Activated naive CD8-positive, alpha-beta T cell treated with anti-CD3 and anti-CD28 coated beads, Interleukin-2, amount 50 U/mL, for 24 hours (primary cell): ENCODE measurements at places on chromosomes 1 and 21.

GRCh38 chr1:12549460-12550349 is 68.3 kb downstream of the DHRS3 start:
- DNase-seq, result peak; percentile 30

- no peak for DNase-seq
These were observed 16.1 kb downstream of the MAB21L3 start for GRCh38 chr1:116127123-116127847.

- no peak for DNase-seq
These were observed 11.3 kb downstream of the CRABP2 start for GRCh38 chr1:156693848-156694689.

DNA sequence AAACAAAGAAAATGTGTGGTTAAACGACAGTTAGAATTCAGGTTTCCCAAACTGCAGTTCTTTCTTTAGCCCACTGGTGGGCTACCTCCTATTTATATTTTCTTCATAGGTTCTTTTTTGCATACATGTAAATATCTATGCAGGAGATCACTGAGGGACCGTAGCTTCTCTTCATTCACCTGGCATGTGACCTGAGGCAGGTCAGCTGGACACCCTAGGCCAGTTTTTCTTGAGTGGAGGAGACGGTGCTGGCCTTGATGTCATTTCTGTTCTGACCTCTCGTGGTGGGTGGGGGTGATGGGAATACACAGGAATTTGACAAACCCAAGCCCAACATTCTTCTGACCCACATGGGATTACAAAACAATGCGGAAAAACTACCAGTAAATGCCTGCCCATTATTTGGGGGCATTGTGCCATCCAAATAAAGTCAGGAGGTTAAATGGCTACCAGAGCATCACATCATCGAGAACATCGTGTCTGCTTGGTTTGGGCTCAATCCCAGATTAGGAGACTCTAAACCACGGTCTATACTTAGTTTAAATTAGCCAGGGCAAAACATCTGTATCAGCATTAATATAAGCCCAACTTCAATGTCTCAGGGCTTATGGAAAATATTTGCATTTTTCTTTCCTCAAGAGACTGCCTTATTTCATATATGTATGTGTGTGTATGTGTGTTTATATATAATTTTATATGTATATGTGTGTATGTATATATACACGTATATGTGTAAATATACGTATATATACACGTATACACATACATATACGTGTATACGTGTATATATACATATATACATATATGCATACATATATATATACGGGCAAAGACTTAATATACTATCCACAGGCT is 7.4 kb upstream of the IRF2BP2 start:
- DNase-seq, result no peak

- DNase-seq, result no peak
These were observed 161.5 kb upstream of the C1orf174 start for GRCh38 chr1:4061521-4062031.

- no peak for DNase-seq
These were observed 206.5 kb downstream of the NRIP1 start for GRCh38 chr21:14858311-14858710.

DNA sequence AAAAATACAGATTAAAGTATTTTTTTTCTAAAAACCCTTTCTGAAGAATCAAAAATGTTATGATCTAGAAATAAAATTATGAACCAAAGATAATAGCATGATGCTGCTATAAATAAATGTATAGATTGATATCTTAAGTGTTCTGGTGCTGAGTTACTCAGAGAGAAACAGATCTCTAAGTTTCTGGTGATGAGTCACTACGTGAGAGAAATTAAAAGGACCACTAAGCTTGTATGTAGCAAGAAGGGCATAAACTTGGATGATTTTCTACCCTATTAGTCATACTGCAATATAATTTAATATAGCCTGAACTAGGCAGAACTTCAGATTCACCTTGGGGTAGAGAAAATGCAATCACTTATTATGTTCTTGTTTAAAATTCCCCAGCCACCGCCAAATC is 514.8 kb downstream of the AMY1C start:
- no peak for DNase-seq

GRCh38 chr21:34105947-34106541 is 32.7 kb downstream of the MRPS6 start:
- DNase-seq, result no peak

- DNase-seq, result no peak
These were observed 1010.3 kb downstream of the AMY1C start for GRCh38 chr1:104760017-104760416.

DNA sequence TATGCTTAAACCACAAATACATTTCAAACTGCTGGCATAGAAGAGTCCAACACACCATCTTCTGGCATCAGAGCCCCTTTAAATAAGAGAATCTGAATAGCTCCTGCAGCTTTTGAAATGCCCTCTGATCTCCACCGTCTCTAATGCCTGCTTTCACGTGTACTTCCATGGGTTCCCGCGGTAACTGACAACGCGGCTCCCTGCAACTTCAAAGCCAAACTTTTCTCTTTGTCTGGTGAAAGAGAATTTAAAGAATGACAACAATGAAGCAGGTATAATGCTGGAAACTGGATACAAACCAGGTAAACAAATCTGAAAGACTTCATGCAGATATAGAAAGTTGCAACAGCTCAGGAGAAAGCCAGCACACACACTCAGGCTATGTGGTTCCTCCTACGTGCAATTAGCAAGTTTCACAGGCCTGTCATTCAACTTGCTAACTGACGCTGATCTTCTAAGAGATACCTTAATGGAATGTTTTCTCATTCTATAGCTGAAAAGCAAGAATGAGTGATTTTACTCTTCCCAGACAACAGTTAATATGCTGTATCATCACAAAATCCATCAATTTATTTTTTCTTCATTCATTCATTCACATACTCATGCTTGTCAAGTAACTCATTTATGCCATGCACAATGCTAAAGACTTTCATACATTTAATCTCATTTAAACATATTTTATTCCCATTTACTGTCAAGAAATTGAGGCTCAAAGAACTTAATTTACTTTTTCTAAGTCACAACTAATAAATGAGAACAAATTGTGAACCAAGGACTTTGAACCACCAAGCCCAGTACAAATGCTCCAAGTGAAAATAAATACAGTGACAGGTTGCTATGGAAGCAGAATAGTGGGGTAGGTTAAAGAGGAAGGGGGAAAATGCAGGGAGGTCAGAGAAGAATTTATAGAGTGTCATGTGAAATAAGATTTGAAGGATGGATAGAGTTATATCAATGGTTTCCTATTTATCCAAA is 202.7 kb upstream of the SNX7 start:
- DNase-seq, result no peak

DNA sequence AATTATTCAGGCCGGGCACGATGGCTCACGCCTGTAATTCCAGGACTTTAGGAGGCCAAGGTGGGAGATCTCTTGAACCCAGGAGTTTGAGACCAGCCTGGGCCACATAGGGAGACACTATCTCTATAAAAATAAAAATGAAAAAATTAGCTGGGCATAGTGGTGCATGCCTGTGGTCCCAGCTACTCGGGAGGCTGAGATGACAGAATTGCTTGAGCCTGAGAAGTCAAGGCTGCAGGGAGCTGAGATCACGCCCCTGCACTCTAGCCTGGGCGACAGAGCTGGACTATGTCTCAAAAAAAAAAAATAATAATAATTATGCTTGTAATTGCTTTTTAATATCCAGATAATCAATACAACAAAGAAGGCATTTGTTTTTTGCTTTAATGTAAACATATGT is 91.3 kb downstream of the RIPK4 start:
- no peak for DNase-seq

DNA sequence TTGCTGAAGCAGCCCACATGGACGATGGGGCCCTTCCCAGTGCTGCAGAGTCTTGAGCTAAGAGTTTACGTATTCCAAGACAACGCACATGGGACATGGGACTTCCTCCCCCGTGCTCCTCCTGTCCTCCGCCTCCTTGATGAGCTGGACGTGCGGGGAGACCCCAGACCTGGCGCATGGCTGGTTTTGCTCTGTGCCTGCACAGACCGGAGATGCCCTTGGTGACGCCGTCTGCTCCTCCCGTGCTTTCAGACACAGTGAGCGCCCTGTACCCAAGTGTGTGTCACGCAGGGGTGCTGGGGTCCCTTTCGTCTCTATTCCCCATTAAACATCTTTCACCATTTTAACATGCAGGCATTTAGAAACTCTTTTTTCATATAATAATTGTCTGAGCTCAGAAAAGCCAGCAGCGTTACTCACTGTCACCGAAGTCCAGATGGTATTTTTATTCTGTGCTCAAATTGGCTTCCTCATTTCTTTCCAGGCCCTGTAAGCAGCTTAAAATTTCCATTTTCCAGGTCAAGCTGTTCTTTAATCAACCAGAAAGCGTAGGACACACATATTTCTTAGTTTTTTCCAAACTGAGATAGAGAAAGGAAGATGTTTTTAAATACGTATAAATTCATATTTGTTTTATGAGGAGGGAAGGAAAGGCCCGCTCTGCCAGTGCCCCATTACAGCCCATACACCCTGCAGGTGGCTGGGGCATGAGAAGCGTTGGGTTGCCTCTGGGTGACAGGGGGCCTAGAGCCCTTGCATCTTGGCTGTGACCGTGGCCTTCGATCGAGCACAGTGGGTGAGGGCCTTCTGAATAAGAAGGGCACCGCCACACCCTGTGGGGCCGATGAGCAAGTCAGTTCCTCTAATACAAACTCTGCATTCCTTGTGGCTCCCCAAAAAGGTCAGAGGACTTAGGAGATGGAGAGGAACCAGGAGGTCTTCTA is 17.9 kb upstream of the ZBTB21 start:
- DNase-seq, result no peak

GRCh38 chr1:72186733-72187307 is 95.5 kb downstream of the NEGR1 start:
- no peak for DNase-seq

- no peak for DNase-seq
These were observed 500 bp upstream of the DOCK7 start for GRCh38 chr1:62688687-62689085.

DNA sequence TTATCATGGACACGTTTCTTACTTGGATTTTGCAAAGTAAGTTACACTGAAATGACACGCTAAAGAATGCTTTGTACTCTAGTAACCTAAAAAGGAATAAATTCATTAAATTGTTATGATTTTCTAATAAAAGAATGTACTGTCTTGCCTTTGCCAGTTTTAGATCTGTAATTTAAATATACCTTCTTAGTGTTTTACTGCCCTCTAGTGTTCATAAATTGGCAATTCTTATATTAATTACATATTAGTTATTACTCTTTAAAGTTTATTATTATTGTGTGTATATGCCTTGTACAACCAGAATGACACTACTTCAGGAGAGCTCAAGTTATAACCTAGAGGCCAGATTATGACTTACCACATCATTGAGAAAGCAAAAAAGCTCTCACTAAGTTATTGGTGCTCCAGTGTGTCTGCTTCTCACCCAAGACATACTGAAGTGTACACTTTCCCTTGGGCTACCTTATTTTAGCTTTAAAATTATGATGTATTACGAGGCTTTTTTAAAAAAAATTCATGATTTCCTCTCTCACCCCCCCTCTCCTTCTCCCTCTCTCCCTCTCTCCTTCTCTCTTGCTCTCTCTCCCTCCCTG is 169.9 kb downstream of the HS2ST1 start:
- DNase-seq, result no peak

DNA sequence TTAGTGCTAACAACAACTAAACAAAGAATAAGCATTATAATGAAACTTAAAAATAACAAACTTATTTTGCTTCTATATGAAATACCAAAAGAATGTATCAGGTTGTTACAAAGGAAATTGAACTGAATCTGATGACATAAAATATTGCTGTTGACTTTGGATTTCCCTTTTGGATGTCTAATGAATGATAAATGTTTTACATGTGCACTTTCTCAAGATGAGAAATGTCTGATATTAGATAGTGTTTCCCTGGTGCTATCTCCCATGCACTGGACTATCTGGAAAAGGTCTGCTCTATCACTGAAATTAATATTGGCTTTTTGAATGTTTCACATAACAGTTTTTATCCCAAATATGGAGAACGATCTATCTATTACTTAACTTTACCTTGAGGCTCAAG is 179.9 kb downstream of the HMCN1 start:
- no peak for DNase-seq

DNA sequence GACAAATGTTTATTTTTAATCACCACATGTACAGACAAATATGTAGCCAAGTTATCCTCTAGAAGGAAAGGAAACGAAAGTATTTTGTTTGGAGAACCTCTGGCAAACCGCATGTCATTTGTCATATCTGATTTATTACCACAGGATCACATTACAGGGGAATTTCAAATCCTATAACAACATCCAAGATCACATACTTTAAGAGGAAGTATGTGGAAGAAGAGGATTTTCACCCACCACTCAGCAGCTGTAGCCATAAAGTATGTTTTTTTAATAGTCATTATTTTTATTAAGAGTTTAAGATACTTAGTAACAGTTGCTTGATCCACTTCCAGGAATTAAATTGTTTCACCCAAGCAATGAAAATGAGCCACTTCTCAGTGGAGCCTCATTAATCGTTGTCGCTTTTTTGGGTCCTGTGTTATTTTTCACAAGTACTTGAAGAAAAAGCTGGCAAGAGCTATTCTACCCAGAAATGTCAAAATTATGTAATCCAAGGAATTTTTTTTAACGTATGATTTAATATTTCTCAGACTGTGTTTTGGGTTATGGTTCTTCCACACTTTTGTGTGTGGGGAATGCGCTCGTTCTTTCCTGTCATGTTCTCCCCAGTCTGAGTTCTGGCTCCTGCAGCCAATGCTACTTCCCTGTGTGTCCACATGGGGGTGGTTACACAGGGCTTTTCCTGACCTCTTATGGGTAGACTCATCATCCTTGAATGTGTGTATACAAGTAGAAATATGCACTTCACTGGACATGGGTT is 6.9 kb downstream of the SERTAD4 start:
- DNase-seq, result no peak

DNA sequence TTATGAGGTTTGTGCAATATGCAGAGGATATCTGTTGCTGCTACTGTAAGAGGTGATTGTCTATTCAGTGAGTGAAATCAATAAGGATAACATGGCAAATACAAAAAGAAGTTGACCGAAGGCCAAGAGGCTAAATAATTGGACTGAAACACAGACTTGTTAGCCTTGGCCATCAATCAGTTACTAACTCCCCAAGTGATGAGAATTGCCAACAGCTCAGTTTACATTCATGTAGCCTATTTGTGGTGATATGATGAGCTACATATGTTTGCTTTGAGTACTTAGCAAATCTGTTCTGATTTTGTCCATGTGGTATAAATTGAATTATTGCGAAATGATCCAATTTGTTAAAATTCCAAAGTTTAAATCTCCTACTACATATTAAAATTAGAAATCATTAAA is 68.6 kb upstream of the VAV3 start:
- no peak for DNase-seq

DNA sequence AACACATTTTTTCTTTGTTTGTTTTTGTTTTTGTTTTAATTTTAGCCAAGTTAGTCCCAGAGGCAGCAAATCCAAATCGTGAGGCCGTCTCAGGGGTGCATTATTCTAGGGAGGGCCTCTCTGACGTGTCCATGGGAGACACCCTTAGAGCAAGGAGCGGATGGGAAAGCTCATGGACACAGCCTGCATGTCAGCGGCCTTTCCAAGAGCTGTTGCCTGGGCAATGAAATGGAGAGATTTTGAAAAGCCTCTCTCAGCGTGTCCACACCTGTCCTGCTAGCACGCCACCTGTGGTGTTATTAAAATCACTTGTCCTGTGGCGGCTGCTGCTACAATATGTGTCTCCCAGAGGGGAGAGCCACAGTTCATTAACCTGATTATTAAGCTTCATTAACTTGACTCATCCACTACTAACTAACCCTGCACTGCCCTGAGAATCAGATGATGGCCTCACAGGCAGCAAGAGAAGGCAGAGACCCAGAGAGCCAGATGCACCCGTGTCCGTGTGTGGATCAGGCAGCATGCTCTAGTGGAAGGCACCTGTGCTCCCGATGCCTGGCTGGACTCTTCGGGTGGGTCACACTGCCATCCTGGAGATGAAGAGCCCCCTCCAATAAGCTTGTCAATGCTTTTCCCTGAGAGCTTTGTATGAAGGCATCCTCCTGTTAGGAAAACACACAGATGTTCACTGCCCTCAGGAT is 133.3 kb downstream of the PGBD5 start:
- no peak for DNase-seq
